ENCODE measurements at places on chromosomes 7 and 10.

DNA sequence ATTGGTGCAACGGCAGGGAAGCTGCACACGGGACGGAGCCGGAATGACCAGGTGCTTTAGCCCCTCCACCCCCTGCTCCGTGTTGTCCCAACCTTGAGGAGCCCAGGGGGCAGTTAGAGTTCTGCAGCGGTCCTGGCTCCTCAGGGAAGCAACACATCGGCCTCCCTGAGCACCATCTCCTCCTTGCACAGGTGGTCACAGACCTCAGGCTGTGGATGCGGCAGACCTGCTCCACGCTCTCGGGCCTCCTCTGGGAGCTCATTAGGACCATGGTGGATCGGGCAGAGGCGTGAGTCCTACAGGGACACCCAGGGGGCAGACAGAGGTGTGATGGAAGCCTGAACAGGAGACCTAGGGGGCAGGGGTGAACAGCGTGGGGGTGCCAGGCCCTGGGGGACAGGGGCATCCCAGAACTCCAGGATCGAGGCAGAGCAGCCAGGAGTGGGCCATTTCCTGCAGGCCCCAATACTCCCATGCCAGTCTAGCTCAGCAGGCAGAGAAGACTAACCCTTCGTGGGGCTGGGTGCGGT lies 7.3 kb downstream of the ASL start:
- H3K4me3 ChIP-seq = no peak overlapping the region
- DNase-seq = no peak
- no peaks in the 10 kb centered on the region for H3K36me3 ChIP-seq
- H3K27ac ChIP-seq = no peak overlapping the region
- no peaks in the 10 kb centered on the region for H3K4me1 ChIP-seq
- no peaks in the 10 kb centered on the region for H3K27me3 ChIP-seq

- no peaks in the 10 kb centered on the region for H3K36me3 ChIP-seq
- no peak overlapping the region for H3K27ac ChIP-seq
- no peak overlapping the region for H3K4me3 ChIP-seq
- H3K27me3 ChIP-seq = no peaks in the 10 kb centered on the region
- no peaks in the 10 kb centered on the region for H3K4me1 ChIP-seq
Observed at GRCh38 chr10:90276894-90277475, 575.6 kb downstream of the KIF20B start.

DNA sequence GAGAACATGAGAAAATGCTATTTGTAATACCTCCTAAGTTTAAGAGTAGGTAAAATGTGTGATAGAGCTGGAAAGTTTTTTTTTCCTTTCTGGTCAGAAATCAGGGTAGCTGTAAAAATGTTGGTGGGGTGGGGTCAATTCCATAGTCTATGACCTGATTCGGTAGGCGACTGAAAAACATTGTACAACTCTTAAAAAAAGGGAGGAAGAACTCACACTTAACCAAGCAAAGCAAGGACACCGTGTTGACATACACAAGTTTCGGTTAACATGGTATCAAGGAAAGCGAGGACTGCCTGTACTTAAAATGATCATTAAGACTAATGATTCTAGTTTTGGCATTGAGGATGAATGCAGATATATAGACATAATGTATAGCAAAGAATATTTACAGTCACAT lies 1.8 kb upstream of the ZEB1 start:
- no peak overlapping the region for H3K4me3 ChIP-seq
- no peaks in the 10 kb centered on the region for H3K36me3 ChIP-seq
- H3K4me1 ChIP-seq = peaks cover 33% of the 10 kb centered on the region

- DNase-seq = no peak
- no peak overlapping the region for H3K4me3 ChIP-seq
- no peaks in the 10 kb centered on the region for H3K27me3 ChIP-seq
- H3K27ac ChIP-seq = no peak overlapping the region
Observed at GRCh38 chr10:110681023-110681681, 37.0 kb downstream of the RBM20 start.

Data from astrocyte (in vitro differentiated cells and primary cell).